ENCODE measurements at places on chromosomes 11 and 22.

DNA sequence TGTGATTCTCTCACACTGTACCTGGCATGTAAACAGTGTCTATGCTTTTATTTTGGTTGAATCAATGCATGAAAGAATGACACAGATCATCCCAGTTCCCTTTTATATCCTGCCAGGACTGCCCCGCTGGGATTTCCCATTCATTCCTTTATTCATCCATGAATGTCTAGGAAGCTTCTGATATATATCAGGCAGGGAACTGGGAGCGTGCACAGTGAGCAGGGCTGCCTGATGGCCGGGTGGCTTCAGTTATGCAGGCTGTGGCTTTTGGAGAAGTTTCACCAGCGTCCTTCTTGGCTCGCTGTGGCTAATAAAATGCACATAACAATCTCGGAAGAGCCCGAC lies 789.0 kb downstream of the TBC1D22A start:
- DNase-seq = no peak

DNA sequence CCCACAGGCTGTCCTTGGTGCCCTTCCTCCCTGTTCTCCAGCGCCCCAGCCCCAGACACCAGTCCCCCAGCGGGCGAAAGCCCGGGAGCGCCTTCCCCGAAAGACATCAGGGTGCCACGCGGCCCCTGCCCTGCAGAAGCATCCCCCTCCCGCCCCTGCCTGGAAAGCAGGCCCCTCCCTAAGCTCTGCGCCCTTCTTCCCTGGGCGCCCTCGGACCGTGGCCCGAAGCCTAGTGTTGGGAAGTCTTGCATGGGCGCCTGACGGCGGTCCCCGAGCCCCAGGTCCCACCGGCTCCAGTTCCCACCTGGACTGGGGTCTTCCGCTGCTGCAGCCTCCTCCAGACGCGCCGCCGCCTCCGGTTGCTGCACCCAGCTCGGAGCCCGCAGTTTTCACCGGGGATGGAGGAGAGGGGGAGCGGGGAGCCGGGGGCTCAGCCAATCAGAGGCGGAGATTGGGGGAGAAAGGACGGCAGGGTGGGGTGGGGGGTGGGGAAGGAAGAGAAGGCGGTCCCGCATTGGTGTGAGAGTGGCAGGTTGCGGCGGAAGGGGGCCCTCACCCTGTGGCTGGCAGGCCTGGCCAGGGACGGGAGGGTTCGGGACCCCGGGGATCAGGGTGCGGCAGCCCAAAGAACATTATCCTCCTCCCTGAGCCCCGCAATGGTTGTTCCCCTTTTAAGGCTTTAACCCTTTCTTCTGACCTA lies at the start of gene THY1:
TSS of gene THY1 (minus strand) at position 364 of the 700 bp plus-strand sequence. CDS start 2,267 bp downstream, outside the sequence.
- no peak for DNase-seq

GRCh38 chr11:35214226-35214770 lies 75.3 kb downstream of the CD44 start:
- DNase-seq = no peak

- no peak for DNase-seq
Measured at GRCh38 chr11:75474240-75474639, 41.2 kb upstream of the KLHL35 start.

DNA sequence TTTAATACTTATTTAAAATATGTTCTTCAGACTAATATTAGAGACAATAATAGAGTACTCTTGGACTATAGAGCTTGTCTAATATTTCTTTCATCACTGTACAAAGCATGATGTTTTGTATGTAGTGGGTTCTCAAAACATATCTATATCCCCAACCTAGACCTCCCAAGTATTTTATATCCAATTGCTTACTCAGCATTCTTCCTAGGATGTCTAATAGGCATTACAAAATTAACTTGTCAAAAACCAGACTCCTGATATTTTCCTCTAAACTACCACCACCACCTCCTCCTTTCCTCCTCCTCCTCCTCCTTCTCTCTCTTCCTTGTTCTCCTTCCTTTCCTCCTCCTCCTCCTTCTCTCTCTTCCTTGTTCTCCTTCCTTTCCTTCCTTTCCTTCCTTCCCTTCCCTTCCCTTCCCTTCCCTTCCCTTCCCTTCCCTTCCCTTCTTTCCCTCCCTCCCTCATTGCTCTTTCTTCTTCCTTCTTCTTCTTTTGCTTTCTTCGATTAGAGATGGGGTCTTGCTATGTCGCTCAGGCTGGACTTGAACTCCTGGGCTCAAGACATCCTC lies 21.3 kb downstream of the BCO2 start:
- no peak for DNase-seq

GRCh38 chr11:132704781-132705375 lies 827.4 kb downstream of the OPCML start:
- no peak for DNase-seq

DNA sequence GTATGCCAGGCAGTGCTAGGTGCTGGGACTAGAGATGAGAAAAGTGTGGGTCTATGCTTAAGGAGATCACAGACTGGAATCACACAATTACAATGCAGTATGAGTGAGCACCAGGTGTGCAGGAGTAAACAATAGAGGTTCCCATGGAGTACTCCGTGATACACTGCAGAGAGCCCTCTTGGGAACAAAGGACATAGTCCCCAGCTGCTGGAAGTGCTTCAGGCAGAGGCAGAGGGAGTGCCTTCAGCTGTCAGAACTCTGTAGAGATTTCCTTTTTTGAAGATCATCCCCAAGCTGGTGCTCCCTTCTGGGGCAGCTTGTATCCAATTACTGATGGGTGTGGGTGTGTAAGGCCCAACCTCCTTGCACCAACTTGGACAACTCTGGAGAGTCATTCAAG lies 143.5 kb upstream of the PLET1 start:
- no peak for DNase-seq

DNA sequence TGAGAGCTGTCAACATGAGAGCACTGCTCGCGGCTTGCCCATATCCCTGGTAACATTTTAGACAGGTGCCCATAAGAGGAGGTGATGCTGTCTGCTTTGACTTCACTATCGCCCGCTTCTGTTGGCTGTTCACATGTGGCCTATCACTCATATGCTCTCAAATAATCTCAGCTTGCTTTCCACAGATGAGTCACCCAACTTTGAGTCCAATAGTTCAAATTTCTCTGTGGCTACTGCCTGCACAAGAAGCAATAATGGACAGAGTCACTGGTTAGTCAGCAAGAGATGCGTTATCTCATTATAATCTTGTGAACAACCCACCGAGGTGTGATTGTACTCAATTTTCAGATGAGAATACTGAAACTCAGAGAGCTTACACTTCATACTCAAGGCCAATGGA lies 1714.1 kb downstream of the LRRC4C start:
- DNase-seq = no peak

All from omental fat pad (tissue), 4 donors.